Activated CD4-positive, alpha-beta T cell treated with anti-CD3 and anti-CD28 coated beads, Interleukin-2, Interleukin-6, amounts not matched to agents 100 ng/mL and 50 ng/mL, durations not matched to agents 16 hours and 8 hours (primary cell): ENCODE measurements at places on chromosomes 3 and 15.
A peak's percentile ranks its signal among the peaks of the same experiment; 100 is the strongest.

DNA sequence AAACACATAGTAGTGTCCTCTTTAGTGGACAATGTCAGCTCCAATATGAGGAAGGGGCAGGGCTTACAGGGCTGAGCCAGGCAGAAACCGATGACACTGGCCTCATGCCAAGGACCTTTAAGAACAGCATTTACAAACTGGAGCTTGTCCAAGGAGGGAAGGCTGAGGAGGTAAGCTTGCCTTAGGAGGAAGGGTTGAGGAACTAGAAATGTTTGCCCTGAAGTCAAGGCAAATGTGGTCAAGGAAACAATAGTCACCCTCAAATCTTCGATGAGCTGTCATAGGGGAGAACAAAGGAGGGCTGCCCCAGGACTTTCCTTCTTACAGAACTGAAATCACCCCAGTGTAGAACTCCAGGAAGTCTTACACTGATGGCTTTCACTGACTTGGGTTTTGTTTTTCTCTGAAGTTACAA lies 136.4 kb downstream of the LIPC start:
- DNase-seq = no peak

DNA sequence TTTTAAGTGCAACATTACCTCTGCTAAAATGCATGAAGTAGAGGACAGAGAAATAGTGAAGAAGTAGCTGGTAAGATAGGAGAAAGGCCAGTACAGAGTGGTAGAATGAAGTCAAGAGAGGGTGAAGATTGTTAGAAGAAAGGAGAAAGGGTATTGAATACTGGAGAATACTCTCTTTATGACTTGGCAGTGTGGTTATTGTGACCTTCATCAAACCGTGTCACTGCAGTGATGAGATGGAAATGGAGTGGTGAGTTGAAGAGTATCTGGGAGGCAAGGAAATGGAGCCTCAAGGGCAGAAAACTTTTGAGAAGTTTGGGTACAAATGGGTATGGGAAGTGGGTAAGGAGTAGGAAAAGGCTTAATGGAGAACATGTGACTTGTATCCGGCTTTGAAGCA lies 24.7 kb downstream of the MINDY2 start:
- no peak for DNase-seq

- DNase-seq = no peak
Observed at GRCh38 chr15:43008150-43008549, 87.6 kb upstream of the TTBK2 start.

- no peak for DNase-seq
Observed at GRCh38 chr15:47394286-47394809, 323.0 kb upstream of the SEMA6D start.

GRCh38 chr15:90588427-90588826 lies 58.7 kb downstream of the CRTC3 start:
- DNase-seq = no peak

DNA sequence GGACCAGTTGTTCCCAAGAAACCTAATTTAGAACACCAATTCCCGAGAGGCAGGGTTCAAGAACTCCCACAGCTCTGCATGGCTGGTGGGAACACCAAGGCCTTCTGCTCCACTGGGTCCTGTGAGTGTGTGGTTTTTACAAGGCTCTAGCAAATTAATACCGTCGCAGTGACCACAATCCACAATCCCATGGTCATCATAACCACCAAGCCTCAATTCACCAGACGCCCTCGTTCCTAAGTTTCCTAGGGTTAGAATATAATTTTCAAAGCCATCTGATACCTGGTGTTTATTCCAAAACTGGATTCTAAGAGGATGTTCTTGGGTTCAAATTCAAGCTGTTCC lies 114.9 kb upstream of the RPL32 start:
- DNase-seq = no peak

- no peak for DNase-seq
Observed at GRCh38 chr3:197495499-197495898, 60.3 kb downstream of the BDH1 start.

DNA sequence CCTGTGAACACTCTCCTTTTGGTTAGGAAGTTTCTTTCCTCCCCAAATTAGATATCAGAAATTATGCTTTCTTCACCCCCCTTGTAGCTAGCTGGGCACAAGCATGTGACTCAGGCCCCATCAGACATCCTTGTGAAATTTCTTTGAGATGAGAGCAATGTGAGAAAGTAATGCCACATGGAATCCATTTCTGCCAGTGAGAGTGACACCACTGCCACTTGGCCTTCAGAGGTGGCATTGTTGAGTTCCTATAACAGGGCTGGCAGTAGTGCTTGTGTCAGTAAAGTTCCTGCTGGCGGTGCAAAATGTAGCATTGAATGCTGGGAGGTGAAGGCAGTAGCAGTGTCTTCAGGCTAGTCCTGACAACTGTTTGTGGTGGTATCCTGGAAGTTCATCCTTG lies 80.7 kb upstream of the ZNF280D start:
- DNase-seq = no peak

DNA sequence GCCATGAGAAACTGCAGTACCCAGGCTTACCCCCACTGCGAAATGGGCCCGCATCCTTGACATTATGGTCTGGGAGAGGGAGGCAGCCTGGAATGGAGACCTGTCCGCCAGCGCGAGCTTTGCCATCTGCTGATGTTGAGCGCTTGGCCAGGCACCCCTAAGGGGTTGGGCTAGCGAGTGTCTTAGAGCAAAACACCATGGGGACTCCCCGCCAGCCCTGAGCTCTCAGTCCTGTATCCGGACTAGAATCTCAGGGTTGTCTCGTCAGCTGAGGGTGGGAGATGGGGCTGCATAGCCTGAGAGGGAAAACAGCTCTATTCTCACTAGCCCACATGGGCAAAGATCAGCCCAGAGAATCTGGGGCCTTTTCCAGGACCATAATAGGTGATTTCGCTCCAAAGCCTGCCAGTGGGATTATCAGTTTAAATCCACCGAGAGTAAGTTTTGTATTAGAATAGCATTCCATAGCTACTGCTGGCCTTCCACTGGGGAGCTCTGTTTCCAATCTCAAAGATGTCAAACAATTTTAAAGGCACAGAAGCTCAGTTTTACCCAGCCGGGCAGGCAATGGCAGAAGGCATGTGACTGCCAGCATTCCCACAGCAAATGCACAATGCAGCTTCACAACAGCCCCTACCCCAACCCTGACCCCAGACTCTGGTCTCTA lies 167.5 kb upstream of the TPM1 start:
- no peak for DNase-seq

GRCh38 chr3:13703071-13703470 lies 154.1 kb downstream of the FBLN2 start:
- no peak for DNase-seq

DNA sequence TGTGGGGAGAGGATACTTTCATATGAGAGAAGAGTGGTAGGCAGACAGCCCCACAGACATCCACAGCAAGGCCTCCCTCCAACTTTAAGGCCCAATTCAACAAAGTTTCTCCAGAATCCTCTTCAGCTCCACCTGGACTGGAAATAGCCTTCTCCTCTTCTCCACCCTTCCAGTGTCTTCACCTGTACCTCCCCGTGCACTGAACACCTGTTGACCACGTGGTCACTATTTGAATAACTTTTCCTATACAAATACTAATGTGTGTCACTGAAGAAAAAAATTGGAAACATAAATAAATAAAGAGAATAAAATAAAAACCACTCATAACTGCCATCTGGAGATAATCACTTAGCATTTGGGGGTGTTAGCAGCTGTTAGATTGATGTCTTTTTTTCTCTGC lies 52.9 kb downstream of the CCNL1 start:
- no peak for DNase-seq

DNA sequence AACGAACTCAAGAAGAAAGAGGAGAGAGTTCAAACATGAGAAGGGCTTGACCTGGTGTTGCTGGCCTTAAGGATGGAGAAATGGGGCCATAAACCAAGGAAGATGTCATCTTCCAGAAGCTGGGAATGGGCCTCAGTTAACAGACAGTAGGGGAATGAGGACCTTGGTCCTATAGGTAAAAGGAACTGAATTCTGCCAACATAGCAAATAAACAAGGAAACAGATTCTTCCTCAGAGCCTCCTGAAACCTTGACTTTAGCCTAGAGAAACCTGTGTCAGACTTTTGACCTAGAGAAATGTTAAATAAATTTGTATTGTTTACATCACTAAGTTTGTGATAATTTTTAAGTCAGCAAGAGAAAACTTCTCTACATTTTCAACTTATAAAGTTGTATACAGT lies 336.8 kb downstream of the PLCL2 start:
- DNase-seq = no peak

GRCh38 chr3:142904639-142905436 lies 16.0 kb upstream of the PCOLCE2 start:
- peak; percentile 17 for DNase-seq

DNA sequence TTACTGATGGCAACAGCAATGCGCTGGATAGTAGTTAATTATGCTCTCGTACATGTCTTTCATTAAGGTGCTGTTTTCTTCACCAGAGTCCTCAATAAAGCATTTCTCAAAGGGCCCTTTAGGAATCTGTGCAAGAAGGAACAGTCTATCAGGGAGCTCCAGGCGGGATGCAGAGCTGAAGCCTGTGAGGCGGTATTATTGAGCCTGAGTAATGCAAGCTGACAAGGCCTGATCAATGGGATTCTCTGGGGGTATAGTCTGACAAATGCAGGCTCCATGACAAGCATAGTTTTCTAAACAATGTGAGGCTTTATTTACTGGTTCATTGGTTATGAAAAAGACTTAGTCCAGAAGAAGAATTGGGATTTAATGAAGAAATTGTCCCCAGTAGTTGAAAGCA lies 530.9 kb upstream of the CBLB start:
- no peak for DNase-seq

DNA sequence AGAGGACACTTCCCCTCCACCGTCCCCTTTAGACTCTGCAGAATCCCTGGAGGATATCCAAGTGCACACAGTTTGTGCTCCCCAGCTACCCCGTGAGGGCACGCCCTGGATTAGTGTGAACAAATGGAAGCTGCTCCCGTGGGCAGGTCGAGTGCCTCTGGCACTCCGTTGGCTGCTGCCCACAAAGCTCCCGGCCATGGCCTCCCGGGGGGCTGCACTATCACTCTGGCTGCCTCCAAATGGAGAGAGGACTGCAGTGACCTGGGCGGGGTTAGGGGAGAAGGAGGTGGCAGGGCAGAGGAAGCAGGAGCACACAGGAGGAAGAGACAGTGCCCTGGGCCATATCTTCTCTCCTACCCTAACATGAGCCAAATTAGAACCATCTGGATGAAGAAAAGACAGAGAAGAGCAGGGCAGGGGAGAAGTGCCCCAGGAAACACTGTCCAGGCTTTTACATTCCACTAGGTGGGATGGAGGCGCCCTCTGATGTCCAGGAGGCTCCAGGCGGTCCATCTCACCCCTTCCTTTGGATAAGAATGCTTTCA lies 29.4 kb upstream of the ACAD9 start:
- DNase-seq = no peak

DNA sequence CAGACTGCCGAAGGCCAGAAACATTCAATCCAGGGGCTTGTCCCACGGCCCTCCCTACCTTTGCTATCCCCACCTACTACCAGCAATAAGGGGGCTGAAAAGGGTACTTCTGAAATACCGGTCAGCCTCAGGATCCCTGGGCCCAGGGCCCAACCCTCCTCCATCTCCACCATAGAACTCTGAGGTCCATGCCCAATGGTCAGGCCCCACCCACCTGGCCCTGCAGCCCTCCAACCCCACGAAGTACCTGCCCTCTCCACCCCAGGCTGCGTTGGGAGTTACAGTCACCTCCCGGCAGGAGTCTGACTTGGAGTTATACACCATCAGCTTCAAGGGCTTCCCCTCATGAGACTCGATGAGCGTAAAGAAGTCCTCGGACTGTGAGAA lies 6.9 kb downstream of the GORASP1 start:
- no peak for DNase-seq

- no peak for DNase-seq
Observed at GRCh38 chr15:39501366-39502081, 79.4 kb upstream of the THBS1 start.

GRCh38 chr3:130849091-130849552 lies 44.8 kb upstream of the ATP2C1 start:
- peak; percentile 22 for DNase-seq

DNA sequence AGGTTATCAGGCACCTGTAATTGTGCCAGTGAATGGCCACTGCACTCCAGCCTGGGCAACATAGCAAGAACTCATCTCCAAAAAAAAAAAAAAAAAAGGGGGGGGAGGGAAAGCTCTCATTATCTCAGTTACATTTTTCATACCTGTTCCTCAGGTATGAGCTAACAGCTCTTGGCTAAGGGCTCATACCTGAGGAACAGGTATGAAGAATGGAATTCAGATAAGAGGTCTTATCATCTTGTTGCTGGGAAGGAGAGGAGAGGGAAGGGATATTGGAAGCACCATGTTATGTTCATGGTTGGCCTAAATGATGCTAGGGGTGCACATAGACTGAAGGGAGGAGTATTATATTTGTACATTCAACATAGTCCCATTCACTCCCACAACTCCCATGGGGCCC lies 2.6 kb downstream of the SLC15A2 start:
- DNase-seq = no peak

DNA sequence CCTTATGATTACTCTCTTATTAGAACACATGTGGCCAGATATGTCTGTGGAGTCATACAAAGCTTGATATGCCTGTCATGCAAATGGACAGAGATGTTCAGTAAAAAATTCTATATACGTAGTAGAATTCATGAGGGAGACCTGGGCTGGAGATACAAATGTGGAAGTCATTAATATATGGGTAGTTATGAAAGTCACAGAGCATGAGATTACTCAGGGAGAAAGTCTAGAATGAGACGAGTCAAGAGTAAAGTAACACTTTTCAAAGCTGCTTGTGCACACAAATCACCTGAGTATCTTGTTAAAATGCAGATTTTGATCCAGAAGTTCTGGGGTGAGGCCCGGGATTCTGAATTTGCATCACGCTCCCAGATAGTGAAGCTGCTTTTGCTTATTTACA lies 28.4 kb downstream of the OXSM start:
- DNase-seq = no peak

- no peak for DNase-seq
Observed at GRCh38 chr15:30670056-30670455, 44.1 kb downstream of the ARHGAP11B start.

DNA sequence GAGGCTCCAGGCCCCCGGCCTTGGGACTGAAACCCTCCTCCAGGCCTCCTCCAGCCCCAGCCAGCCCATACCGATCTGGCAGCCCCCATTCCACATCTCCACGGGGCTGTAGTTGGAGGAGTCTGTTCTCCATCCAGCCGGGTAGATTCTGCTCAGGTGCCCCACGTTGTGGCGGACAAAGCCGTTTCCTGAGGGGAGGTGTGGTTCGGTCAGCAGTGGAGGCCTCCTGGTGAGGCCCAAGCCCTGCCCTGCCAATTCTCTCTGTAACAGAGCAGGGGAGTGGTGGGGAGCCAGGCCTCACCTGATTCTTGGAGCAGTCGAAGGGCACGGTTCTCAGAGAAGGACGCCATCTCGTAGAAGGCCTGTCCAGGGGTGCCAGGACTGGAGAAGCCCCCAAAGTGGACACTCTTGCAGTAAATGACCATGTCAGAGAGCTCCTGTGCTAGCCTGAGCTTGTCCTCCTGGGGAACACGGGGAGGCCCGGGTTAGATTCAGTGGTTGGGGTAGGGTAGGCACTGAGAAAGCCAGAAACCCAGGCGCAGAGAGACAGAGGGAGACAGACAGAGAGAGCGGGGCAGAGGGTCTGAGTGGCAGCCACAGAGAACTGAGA lies 18.5 kb downstream of the VILL start:
- DNase-seq = no peak
